Activated CD4-positive, alpha-beta T cell treated with anti-CD3 and anti-CD28 coated beads, Interleukin-2, amount 50 U/mL, for 48 hours (primary cell): ENCODE measurements at places on chromosomes 2 and 18.

DNA sequence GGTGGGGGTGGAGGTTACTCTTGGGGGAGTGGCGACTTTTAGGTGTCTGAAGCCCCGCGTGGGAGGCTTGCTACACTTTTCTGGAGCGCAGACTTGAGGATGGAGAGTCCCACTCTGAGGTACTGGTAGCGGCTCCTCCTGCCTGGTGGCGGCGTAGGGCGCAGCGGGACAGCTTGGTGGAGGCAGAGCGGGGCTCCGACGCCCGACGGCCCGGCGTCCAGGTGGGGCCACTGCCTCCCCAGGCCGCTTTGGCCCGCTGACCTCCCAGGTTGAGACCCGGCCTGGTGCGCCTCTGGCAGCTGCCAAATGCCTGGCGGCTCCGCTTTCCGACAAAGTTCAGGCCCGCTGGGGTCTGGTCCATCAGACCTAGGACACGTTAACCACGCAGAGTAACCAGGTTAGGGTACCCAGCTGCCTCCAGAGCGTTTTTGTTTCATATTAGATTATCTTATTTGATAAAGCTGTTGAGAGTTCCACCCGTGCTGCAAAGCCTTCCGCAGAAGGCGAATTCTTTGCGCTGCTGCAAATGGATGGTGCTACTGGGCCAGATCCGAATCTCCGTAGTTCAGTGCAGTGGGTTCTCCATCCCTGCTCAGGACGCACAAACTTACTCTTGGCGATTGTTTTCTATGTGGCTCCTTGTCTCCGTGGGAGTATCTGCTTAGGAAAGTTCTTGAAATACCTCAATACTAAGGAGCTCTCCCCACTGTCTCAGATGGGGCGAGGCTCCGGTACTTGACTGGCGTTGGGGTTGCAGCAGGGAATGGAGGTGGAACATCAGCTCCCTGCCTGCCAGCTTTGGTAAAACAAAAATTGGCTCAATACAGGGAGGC is 405.9 kb downstream of the XIRP2 start:
- DNase-seq = peak; percentile 4

- DNase-seq = no peak
Observed at GRCh38 chr2:159046966-159047365, 78.5 kb downstream of the TANC1 start.

DNA sequence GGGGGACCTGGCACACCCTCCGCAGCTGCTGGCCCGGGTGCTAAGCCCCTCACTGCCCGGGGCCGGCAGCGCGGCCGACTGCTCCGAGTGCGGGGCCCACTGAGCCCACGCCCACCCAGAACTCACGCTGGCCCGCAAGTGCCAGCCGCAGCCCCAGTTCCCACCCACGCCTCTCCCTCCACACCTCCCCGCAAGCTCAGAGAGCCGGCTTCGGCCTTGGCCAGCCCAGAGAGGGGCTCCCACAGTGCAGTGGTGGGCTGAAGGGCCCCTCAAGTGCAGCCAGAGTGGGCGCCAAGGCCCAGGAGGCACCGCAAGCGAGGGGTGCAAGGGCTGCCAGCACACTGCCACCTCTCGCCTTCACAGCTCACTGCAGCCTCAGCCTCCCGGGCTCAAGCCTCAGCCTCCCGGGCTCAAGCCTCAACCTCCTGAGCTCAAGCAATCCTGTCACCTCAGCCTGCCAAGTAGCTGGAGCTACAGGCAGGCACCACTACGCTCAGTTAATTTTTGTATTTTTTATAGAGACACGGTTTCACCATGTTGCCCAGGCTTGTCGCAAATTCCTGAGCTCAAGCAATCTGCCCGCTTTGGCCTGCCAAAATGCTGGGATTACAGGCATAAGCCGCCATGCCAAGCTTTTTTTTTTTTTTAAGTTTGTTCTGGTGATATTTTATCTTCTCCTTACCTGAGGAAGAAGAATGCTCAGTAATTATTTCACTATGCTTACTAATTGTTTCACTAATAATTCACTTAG is 71.7 kb upstream of the CDCA7 start:
- DNase-seq = no peak

- DNase-seq = no peak
Observed at GRCh38 chr2:181130686-181131085, 150.3 kb downstream of the UBE2E3 start.

DNA sequence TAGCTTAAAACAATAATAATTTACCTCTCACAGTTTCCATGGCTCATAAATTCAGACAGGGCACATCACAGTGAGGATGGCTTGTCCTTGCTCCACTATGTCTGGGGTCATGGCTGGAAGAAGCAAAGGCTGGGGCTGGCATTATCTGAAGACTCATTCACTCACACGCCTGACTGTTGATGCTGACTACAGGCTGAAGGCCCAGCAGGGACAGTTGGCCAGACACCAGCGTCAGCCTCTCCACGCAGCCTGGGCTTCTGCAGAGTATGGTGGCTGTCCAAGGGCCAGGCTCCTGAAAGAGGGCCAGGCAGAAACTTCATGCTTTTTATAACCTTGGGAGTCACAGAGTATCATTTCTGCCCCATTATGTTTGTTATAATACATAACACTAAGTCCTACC is 33.4 kb downstream of the YPEL5 start:
- no peak for DNase-seq
